ENCODE measurements at places on chromosomes 11 and 22.

DNA sequence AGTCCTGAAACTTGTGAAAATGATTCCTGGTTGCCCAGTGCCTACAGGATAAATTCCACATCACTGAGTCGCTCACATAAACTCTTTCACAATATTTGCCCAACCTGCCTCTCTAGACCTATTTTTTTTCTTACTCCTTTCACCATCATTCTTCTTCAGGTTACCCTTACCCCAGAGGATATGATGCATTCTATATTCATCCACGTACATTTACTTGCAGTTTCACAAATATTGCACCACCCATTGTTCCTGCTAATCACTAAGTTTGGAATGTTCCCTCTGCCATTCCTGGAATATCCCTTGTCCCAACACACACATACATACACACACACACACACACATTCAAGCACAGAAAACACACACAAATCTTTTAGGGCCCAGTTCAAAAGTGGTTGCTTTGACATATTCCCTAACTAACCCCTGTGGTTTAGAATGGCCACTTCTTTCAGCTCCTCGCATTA lies 379.5 kb downstream of the ETS1 start:
- no peak for DNase-seq

- no peak for DNase-seq
Observed at GRCh38 chr11:130612291-130612851, 163.9 kb downstream of the ADAMTS15 start.

- DNase-seq, result no peak
Observed at GRCh38 chr22:48268771-48269552, 1506.5 kb downstream of the TBC1D22A start.

DNA sequence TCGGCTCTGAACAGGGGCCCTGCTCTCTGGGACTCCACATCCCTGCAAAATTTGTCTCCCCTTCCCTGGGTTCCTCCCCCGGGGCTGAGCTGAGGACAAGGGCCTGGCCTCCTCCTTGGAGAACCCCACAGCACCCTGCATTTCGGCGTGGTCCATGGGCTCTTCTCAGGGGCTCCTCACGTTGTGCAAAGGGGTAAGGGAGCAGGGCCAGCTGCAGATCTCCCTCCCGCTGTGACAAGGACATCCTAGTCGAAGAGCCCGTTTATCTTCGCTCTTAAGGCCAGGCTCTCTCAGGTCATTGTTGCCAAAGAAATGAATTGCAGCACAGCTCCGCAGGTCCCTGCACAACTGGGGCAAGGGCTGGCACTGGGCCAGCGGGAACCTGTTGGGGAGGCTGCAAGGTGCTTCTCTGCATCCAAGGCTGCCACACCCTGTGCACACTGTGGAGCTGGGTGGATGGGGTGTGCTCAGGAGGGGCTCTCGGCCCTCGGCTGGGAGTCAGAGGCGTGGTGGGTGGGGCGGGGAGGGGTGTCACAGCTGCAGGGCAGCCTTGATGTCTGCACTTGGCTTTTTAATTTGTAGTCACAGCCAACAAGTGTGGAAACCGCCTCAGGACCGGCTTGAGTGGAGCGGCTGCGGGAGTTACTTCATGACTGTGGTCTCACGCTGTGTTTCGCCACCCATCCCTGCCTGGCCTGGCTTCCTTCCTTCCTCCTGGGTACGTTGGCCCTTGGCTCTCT lies 26.6 kb upstream of the SEPTIN5 start:
- DNase-seq, result peak; percentile 60

DNA sequence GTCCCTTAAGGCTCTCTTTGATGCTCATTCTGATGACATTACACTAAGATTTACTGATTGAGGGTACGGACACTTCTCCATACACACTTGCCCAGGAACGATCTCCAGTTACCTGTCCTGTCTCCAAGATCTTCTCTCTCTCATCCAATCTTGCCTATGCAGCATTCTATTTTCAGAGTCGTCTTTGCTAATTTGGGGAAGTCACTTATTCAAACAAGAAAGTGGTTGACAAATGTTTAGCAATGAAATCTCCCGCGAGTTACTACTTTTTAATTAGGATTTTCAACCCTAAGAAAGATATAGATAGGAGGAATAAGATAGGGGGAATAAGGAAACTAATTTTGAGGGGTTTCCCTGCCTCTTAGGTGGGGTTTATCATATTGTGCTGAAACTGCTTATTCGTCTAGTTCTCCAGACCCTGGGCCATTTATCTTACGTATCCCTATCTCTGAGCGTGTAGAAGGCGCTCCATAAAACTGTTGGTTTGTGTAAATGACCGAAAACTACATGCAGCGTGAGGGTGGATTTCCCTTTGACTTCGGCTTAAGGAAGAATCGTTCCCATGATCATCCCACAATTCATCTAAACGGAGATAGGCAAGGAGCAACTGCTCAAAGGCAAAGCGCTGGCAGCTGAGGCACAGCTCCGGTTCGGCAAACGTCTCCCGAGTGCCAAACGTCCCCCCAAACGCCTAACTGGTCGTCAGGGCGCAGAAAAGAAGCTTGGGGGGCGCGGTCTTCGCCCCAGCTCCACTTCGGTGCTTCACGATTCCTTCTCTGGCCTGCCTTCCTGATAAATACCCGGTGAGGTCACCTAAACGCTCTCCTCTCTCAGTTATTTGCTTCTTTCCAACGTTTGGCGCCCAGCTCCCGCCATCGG lies 804 bp downstream of the APIP start:
- peak; percentile 62 for DNase-seq

- peak; percentile 92 for DNase-seq
Observed at GRCh38 chr11:128726458-128727139, 32.7 kb downstream of the FLI1 start.

GRCh38 chr11:84780689-84781293 lies 846.4 kb downstream of the DLG2 start:
- peak; percentile 41 for DNase-seq

- DNase-seq, result no peak
Observed at GRCh38 chr11:69906453-69906907, 87.3 kb upstream of the FGF3 start.

DNA sequence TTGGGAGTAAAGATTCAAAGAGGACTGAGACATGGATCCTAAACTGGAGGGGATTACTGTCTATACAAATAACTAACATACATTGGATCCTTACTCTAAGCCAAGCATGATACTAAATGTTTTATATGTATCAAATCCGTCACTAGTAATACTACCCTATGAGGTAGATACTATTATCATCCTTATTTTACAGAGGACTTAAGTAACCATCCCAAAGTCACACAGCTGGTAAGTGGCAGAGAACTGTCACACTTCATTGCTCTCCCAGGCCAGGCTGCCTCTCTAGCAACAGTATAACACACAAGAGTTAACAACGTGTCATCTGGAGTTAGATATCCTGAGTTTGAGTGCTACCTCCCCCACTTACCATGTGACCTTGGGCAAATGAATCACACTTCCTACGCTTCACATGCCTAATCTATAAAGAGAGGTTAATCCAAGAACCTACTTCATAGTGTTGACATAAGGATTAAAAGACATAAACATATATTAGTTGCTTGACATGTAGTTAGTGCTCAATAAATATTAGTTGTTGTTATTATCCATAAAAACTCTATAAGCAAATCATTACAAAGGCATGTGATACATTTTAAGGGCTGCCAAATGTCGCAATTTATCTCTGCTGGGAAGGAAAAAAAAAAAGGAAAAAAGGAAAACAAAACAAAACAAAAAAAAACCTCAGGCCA lies 33.8 kb upstream of the SPON1 start:
- peak; percentile 14 for DNase-seq

DNA sequence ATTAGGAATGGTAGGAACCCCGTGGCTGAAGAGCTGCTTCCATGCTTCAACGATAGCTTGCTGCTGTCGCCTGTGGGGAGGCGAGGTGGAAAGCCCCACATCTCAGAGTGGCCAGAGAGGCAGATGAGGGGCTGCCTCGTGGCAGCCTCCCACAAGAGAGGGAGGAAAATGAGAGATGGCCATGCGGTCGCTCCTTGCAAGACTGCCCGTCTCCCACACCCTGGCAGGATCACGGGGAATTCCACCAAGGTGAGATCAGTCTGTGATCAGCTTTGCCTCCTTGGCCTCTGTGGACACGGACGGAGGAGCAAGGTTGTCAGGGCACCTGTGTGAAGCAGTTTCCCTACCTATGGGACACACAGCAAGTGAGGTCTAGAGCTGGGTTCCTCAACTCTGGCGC lies 3.0 kb downstream of the CRYBA4 start:
- no peak for DNase-seq

- no peak for DNase-seq
Observed at GRCh38 chr11:88569342-88569741, 231.8 kb upstream of the CTSC start.

DNA sequence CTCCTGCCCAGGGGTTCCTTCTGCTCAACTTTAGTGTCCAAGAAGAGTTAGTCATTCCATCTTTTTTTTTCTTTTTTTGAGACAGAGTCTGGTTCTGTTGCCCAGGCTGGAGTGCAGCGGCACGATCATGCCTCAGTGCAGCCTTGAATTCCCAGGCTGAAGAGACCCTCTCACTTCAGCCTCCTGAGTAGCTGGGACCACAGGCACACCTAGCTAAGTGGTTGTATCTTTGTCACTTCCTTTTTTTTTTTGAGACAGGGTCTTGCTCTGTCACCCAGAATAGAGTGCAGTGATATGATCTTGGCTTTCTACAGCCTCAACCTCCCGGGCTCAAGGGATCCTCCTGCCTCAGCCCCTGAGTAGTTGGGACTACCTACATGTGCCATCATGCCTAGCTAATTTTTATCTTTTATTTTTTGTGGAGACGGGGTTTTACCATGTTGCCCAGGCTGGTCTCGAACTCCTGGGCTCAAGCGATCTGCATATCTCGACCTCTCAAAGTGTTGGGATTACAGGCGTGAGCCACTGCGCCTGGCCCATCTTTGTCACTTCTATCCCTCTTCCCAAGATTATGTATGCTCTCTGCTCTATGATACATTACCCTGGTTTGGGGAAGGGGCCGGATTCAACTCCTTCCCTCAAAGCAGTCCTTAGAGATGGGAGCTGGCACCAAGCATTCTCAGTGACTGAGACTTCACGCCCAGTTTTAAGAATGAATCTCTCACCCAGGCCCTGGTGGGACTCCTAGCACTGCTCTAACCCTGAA lies 10.0 kb downstream of the SSH3 start:
- no peak for DNase-seq

GRCh38 chr22:48654492-48654891 lies 1173.2 kb downstream of the BRD1 start:
- DNase-seq, result no peak

DNA sequence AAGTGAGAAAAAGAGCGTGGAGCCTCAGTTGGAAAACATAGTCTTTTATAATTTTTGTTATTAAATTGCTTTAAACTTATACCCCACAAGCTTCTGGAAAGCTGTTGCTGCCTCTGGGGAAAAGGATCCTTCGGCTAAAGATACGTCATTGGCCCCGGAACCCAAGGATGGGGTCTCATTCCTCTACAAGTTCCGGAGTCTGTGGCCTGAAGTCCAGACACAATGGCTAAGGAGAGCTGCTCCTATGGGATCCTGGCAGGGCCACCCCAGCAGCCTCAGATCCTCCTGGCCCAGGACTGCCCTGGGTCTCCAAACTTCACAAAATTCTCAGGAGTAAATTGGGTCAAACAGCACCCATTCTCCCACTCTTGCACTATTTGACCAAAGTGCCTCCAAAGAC lies 5.9 kb downstream of the WT1 start:
- DNase-seq, result no peak

DNA sequence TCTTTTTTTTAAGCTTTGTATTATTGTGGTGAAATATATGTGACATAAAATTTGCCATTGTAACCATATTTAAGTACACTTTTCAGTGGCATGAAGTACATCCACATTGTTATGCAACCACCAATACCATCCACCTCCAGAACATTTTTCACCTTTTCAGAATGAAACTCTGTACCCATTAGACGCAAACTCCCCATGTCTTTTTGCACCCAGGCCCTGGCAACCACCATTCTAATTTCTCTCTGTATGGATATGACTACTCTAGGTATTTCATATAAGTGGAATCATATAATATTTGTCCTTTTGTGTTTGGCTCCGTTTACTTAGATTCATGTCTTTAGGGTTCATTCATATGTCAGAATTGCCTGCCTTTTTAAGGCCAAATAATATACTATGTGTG lies 182.8 kb upstream of the TBCEL start:
- no peak for DNase-seq

DNA sequence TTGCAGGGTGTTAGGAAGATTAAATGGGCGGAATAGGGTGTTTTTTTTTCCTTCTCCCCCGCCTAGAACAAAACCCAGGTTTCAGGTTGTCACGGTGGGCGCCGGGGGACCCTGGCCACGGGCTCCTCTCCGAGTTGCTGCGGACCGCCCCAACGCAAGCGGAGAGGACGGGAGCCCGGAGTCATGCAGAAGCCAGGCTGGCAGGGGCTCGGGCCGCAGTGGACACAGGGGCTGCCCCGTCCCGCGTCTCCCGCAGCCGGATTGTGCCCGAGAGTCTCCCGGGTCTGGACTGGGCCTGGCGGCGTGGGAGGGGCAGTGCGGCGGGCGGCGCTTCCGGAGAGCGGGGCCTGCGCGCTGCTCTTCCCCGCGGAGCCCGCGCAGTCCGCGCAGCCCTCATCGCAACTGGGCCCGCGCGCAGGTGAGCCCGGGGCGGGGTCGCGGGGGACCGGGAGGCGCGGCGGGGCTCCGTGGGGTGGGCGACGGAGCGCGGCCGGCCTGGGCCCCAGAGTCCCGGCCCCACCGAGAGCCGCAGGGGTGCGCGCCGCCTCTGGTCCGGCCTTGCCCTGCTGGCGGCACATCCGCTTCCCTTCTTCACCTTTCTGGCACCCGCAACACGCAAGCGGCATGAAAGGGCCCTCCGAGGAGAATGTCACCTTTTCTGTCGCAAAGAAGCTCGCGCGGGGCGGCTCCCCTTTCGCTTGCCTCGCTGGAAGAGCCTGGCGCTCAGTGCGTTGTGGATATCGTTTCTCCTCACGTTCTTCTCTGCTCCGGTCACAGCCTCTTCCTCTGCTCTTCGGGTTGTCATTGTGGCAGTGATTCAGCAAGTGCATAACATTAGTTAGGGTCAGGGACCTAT lies at the start of gene TIRAP:
Gene TIRAP, plus strand, starts transcription at position 358 of the 856 bp plus-strand sequence. CDS start 7,802 bp downstream, outside the sequence.
- peak; percentile 73 for DNase-seq

DNA sequence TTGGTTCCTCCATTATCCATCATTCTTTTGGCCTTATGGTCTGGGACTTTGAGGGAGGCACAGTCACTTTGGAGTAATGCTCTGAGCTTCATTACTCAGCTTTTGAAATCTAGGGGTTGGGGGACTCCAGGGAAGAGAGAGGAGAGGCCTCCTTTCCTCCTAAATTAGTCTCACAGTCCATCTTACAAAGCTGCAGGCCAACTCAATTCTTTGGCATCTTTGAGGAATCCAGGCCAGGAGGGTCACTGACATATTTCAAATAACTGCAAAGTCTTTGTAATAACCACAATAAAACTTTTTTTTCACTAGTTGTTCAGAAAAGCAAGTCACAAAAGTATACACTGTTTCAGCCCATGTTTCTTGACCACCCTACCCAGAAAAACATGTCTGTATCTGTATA lies 73.3 kb upstream of the FAR1 start:
- no peak for DNase-seq

DNA sequence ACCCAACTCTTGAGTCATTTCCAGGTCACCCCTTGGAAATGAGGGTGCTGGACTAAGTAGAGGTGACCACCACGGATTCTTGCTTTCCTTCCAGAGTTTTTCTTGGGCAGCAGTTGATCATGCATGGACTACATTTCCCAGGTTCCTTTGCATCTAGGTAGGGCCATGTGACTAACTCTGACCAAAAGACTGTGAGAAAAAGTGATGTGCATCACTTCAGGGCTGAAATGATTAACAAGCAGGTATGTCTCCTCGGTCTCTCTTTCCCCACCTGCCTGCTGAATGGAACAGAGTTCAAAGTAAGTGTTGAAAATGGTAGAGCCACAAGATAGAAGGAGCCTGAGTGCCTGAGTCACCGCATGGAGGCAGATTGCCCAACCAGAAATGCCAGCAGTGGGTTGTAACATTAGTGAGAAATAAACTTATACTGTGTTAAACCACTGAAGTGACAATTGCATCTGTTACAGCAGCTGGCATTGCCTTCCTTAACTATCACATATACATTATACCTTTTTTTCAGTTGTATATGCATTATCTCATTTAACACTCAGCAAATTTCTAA lies 113.5 kb downstream of the MN1 start:
- no peak for DNase-seq

All from hematopoietic multipotent progenitor cell treated with erythropoietin and hydrocortisone succinate and interleukin-3 and kit ligand, for 4 days (in vitro differentiated cells).